ENCODE measurements at places on chromosomes 11 and 22.

DNA sequence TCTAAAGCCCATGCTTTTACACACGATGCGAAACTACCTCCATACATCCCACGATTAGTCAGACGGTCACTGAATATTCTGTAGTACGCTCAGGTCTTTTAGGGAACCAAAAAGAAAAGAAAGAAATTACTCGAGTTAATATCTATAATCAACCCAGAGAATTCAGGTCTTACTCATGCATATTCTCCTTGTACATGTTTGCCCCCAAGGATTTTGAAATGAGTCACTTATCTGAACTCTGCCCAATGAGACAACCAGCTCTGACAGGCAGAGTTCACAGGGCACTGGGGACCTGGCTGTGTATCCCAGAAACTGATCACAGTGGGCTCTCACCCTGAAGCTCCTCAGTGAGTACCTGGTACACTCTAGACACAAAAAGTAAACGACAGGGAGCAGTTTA lies 29.2 kb downstream of the RASSF10 start:
- no peak for DNase-seq

DNA sequence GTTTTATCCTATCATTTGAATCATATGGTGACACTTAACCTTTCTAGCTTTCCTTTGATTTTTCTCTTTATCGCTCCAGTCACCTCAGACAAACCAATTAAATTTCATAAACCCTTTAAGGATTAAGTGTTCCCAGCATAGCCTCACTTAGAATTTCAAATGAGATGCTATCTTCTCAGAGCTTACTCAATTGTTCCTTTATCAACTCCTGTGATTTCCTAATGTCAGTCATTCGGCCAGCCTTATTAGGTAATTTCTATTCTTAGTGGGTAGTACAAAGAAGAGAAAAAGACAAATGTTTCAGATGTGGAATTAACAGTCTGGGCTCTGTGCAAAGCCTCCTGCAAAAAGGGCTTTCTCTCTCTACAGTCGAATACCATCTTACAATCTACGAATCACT lies 77.1 kb upstream of the CCDC90B start:
- no peak for DNase-seq

- DNase-seq, result no peak
Observed at GRCh38 chr11:125777309-125777708, 1.3 kb downstream of the PATE2 start.

GRCh38 chr11:35047179-35047578 lies 91.8 kb upstream of the CD44 start:
- no peak for DNase-seq

DNA sequence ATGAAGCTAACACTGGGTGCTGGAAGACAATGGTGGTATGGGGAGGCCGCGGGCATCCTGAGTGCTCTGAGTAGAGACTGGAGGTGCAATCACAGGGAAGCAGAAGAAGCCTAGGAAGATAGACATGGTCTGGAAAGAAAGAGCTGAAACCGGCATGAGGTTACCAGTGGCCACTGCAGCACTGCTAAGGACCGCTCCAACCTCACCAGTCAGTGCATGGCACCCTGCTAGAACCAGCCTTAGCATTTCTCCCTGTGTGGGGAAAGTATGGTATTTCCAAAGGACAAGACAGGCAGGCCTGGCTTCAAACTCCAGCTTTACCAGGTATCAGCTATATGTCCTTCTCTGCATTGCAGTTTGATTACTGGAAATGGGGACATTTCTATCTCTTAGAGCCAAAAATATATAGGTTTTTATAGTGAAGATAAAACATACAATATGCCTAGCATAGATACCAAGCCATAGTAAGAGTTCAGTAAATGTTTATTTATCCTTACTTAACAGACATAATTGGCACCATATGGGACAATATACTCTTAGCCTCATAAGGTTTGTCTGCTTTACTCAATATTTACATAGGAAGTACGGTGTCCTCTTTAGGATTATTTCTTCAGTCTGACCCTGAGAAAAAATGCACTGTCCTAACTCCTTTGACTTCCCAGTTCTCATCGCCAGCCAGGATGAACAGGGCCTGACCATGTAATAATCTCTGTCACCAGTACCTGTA lies 231.1 kb downstream of the TENM4 start:
- no peak for DNase-seq

DNA sequence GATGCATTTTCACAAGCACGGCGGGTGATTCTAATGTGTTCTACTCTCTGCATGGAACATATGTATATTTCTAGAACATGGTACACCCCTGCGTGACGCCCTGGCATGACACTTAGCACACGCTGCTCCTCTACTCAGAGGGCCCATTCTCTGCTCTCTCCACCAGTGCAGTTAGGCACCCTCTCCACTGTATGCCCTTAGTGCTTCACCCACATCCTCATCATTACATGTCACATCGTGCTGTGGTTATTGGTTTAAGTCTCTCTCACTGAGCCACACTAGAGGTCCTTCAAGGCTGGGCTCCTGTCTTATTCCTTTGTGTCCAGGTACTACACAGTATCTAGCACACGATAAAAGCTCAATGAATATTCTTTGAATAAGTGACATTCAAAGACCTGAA lies 16.7 kb downstream of the TMPRSS13 start:
- DNase-seq, result no peak

GRCh38 chr11:110243791-110244190 lies 52.6 kb downstream of the RDX start:
- DNase-seq, result no peak

DNA sequence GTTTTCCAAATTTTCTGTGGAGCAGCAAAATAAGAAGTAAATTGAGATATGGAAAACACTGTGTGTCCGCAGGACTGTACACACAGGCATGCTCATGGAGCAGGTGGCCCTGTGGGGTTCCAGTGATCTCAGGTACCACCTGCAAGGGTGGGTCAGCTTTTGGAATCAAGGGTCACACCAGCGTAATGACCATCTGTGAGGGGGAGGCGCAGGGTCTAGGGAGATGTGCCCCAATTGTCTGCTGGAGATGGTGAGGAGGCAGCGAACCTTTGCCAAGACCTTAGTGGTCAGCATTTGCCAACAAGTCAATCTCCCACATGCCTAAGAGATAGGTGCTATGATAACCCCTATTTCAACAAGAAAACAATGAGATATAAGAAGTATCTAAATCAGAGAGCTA lies 49.4 kb downstream of the SHANK2 start:
- no peak for DNase-seq

DNA sequence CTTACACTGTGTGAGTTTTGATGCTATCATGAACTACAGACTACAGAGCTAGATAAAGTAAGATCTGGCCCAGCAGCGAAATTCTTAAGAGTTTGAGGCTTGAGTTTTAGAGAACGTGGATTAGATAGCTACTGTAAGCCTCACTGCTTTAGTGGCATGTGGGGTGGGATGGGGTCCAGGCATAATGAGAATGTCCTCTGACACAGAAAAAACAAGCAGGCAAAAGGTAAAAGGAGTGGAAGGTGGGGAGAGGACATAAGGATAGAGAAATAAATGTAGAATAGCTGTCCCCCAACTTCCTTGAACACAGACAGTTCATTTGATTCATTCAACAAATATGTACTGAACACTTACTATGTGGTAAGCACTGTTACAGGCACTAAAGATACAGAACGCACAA lies 324.5 kb upstream of the PITPNB start:
- no peak for DNase-seq

- no peak for DNase-seq
Observed at GRCh38 chr11:76206077-76206326, 300 bp downstream of the WNT11 start.

DNA sequence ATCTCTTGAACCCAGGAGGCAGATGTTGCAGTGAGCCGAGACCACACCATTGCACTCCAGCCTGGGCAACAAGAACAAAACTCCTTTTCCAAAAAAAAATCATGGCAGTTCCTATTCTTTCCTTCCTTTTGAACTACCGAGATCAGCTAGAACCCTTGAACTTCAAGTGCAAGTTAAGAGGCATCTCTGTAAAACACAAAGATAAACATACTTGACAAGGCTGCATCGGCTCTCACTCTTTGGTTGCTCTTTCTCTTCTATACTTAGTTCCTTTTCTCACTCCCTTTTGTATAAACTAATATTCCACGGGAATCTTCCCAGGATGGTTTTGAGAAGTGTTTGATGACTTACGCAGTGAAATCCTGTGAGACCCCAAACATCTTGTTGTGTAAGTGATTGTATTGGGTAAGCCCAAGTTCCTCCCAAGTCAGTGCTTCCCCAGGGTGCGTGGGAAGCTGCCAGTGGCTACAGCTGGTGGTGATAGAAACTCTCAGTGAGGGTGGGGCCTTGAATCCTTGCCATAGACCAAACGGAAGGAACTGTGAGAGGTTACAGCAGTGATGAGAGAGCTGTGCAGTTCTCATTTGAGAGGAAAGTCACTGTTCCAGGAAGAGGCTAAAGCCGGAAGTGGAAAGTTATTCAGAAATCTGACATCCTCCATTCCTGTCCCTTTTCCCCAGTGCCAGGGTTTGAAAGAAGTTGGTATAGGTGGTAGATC lies 24.1 kb upstream of the CDC42EP2 start:
- no peak for DNase-seq

- DNase-seq, result no peak
Observed at GRCh38 chr11:74604311-74604710, 11.9 kb downstream of the POLD3 start.

GRCh38 chr22:42892156-42892555 lies 35.1 kb upstream of the ARFGAP3 start:
- no peak for DNase-seq

- DNase-seq, result no peak
Observed at GRCh38 chr11:34957206-34957605, 40.8 kb downstream of the PDHX start.

DNA sequence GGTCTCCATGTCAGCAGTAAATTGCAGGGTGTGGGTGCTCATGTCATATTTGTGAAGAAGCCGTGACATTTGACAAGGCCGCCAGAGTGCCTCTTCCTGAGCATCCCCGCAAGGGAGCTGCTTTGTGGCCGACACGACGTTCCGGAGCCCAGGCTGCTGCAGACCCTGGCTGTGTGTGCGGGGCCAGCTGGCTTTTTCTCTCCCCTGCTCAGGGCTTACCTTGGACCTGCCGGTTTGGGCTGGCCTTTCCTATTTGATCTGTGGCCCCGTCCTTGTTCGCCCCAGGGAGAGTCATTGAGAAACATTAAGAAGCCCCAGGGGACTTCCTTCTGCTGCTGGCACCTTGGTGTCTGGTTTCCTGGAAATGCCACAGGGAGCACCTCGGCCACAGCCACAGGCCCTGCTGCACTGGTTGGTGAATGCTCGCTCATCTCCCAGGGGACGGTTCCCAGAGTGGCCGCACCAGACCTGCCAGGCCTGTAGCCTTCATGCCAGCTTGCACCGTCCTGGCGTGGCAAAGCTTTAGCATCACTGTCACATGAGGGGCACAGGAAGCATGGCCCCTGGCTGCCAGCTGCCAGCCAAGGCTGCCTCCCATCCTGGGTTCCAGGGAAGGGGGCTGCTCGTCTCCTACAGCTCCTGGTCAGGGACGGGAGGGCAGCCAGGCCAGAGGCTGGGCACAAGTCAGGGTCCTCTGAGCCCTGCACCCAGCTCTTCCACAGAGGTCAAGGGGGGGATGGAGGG lies 5.4 kb downstream of the GRK2 start:
- peak; percentile 57 for DNase-seq

DNA sequence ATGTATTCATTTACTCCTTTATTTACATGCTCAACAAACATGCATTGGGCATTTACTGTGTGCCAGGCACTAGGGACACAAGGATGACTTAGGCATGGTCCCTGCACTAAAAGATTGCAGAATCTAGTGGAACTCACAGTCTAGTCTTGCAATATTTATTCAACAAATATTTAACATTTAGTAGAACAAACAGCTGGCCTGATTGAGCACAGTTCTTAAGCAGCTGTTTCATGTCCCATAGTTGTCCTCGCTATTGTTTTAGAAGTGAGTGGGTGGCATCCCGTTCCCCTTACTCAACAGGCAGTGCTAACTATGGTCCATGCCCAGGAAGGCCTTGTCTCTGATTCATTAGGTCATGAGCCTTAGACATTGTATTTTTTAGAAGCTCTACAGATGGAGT lies 459.9 kb upstream of the CADM1 start:
- no peak for DNase-seq

GRCh38 chr11:61357233-61357893 lies 4.3 kb downstream of the CYB561A3 start:
- peak; percentile 57 for DNase-seq

- no peak for DNase-seq
Observed at GRCh38 chr22:43150731-43151206, 590 bp upstream of the TSPO start.

- no peak for DNase-seq
Observed at GRCh38 chr11:76086743-76087635, 119.3 kb downstream of the WNT11 start.

- DNase-seq, result no peak
Observed at GRCh38 chr11:132962041-132962440, 570.3 kb downstream of the OPCML start.

DNA sequence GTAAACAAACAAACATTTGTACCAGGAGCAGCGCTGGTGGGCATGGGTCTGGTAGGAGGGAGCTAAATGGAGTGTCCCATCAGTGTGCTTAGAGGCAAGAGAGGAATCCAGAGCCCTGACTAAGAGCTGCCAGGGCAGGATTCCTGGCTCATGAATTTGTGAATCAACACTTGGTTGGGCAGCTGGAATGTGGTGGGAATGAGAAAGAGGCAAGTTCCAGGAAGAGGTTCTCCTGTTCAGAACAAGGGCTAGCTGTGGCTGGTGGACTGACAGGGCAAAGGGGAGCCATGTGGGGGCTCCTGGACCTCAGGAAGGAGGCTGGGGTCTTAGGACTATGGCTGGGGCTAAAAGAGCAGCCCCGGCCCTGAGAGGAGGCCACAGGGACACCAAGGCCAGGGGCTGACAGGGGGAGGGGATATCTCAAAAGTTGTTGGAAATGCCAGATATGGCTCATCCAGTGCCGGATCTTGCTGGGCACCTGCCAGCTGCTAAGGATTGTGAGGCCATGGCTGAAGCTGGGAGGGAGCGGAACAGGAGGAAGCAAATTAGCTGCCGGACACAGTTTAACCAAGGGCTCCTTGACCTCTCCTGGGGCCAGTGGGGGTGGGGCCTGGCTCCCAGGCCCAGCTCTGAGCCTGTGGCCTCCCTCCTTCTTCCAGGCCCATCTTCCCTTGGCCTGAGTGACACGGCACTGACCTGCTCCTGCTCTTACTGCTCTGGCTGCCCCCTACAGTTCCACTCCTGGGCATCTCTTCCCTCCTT lies 14.6 kb upstream of the P2RY6 start:
- DNase-seq, result no peak

- no peak for DNase-seq
Observed at GRCh38 chr11:17471501-17471900, 5.1 kb downstream of the ABCC8 start.

GRCh38 chr11:32630844-32631243 lies 47.2 kb downstream of the EIF3M start:
- no peak for DNase-seq

DNA sequence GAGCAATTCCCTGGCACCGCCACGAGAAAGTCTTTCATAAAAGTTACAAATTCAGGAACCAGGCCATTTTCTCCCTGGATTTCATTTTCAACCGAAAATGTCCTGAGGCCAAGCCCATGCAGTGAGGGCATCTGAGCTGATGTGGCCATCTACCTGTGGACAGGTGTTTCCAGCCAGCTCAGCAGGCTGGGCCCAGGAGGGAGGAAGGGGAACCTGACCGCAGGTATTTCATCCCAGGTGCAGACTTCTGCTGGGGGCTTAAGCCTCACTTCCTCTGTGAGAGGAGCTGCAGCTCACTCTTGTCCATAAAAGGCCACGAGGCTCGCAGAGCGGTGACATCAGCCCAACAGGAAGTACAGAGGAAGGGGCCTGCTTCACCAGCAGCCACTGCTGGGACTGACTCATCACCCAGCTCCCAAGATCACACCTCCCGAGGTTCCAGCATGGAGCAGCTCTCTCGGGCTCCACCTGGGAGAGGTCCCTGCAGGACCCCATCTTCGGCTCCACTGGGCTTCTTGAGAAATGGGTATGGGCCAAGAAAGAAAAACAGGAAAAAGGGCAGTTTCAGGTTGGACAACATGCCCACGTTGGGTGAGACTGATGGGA lies 56.4 kb downstream of the MYH9 start:
- peak; percentile 59 for DNase-seq
